ENCODE measurements at places on chromosomes 5 and 9.

- DNase-seq: no peak
Observed at GRCh38 chr9:128078504-128079434, 10.7 kb downstream of the SLC25A25 start.

DNA sequence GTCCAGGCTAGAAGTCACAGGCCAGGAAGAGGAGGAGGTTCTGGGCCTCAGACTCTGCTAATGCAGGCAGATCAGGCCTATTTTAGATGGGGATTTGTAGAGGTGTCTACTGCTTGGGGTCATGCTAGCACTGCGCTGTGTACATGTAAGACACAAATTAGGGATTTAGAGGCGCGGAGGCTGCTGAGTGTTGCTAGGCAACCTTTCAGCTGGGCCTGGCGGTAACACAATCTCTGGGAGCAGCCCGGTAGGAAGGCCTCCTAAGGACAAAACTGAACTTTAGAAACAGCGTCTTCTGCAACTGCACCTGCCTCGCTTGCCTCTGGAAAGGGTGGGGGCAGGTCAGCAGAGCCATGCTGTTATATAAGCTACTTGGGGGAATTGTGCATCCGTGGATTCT, 147.9 kb downstream of the MACROH2A1 start:
- no peak for DNase-seq

DNA sequence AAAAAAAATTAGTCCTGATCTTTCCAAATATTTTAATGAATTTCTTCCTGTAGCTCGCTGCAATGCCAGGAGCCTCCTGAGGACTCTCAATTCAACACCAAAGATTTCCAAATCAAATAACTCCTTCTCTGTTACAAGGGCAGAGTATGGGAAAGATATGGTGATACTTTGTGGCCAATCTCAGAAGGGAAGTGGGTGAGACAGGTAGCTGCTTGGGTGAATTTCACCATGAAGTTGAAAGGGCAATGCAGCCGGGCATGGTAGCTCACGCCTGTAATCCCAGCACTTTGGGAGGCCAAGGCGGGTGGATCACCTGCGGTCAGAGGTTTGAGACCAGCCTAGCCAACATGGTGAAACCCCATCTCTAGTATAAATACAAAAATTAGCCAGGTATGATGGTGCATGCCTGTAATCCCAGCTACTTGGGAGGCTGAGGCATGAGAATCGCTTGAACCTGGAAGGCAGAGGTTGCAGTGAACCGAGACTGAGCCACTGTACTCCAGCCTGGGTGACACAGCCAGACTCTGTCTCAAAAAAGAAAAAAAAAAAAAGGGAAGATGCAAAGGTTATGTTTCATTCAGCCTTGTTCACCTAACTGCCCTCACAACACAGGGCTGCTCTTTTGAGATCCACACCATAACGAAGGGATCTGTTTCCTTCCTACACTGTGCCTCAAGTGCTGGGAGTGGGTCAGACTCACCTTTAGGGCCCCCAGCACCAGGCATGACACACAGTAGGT, 58.6 kb downstream of the PTPN3 start:
- DNase-seq: no peak

DNA sequence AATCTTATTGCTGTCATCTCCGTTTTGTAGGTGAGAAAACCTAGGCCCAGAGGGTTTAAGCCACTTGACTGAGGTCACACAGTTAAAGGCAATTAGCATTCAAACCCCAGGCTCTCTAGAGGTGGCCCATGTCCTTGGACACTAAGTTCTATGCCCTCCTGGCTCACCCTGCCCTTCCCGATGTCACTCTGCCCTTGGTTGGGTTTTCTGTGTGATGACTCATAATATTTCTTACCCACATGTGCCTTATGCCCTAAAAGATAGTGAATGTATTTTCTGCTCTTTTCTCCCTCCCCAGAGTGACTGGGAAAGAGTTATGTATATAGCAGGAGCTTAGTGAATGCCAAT, 174.5 kb upstream of the PITX1 start:
- DNase-seq: no peak

DNA sequence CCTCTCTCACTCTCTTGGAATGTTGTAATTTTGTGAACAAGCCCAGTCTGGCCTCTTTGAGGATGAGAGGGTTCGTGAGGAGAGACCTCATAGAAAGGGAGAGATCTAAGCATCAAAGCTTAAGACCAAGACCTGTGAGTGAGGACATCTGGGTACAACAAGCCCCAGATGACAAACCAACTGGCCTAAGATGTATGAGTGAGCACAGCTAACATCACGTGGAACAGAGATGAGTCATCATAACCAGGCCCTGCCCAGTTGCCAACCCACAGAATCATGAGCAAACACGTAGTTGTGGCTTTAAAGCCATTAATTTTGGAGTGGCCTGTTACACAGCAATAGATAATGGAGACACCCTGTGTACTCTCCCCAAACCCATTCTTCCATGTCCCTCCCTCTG, 439.1 kb upstream of the KIF2A start:
- DNase-seq: no peak

- DNase-seq: no peak
Observed at GRCh38 chr5:141042555-141042954, 8.6 kb upstream of the PCDHB1 start.

Data from stimulated activated CD8-positive, alpha-beta memory T cell treated with anti-CD3 and anti-CD28 coated beads, Interleukin-2, amount 100 ng/mL, for 48 hours (primary cell).